EH (cell line): ENCODE measurements at places on chromosomes 2 and 18.

GRCh38 chr2:45045706-45046105 lies 36.5 kb upstream of the SIX2 start:
- peak; percentile 39 for DNase-seq

- DNase-seq = no peak
Measured at GRCh38 chr2:217186668-217187159, 326.9 kb upstream of the TNP1 start.

- DNase-seq = no peak
Measured at GRCh38 chr18:708096-708495, 4.3 kb downstream of the ENOSF1 start.

GRCh38 chr2:139940686-139941085 lies 1160.5 kb upstream of the NXPH2 start:
- no peak for DNase-seq

DNA sequence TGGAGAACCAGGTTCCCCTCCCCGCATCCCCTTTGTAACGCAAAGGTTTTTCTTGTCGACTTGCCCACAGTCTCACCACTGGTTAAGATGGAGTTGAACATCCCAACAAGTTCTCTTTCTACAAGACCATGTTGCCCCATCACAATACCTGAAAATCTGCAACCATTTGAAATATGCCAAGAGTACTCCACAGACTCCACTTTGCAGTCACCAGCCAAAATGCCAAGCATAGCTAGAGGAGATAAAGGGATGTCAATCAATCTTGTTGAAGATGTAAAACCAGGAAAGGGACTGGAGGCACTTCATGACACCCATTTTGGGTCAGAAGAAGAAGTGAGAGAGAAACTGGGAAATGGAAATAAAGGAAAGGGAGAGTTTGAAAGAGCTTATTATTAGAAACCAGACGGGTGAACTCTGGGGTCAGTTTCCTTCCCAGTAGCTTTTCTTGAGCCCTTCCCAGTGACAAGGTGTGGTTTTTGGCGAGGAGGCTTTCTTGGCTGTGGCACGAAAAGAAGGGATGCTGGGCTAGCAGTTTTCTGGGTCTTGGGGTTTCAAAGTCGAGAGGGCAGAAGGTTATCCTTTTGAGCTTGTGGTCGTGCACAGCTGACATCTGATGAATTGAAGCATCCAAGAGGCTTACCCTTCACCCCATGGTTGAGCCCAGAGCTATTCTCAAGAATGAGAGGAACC lies 79.3 kb downstream of the ACAA2 start:
- no peak for DNase-seq

DNA sequence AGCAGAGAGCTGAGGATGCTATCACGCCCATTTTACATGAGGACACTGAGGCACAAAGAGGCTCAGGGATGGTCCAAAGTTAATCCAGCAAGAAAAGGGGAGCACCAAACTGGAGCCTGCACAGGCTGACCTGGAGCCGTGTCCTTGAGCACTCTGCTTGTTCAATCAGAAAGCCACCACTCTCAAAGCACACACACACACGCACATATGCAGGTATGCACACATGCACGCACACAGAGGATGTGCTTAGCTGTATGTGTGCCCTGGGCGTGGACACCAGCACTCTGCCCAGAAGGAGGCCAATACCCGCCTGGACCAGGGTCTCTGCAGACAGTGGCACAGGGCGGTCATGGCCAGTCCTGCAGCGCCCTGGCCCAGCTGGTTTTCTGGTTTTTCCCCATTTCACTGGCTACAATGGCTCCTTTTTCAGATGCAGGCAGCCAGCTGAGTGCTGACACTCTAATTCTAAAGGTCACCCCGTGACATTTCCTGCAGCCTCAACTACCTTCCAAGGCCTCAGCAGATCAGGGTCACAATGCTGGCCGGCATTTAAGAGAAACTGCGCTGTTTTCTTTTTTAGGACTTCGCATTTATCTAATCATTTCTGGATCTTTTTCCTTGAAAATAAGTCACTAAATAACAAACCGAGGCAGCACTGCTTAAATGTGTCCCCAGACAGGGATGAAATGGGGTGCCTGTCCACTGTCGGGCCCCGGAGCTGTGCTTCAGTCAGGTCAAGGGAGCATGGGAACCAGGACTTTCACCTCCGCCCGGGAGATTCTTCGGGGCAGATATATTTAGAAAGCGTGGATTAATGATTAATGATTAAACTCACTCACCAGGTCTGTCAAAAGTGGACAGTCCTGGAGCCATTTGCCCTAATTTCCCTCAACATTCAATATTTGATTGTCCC lies 104.5 kb downstream of the HDAC4 start:
- no peak for DNase-seq
